Stomach (tissue), 19 donors: ENCODE measurements at places on chromosomes 3 and 15.

GRCh38 chr3:137180220-137180619, 222.4 kb downstream of the IL20RB start:
- DNase-seq, result no peak

DNA sequence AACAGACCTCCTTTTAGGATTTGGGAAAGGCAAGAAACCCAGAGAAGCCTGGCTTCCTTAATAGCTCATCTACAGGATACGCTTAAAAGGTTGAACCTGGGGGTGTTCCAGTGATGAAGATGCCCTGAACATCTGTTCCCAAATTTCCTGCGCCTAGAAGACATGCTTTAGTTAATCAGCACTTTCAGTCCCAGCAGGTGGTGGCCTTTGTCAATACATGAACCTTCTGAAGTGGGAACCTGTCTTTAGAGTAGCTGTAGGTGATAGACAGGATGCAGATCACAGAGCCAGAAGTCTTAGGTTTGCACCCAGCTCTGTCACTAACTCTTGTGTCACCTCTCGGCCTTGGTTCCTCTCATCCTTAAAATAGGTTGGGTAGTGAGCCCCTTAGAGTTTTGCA, 149.7 kb upstream of the SYNPR start:
- DNase-seq, result no peak

- DNase-seq, result peak; percentile 51
Measured at GRCh38 chr15:55774113-55774970, 31.4 kb upstream of the PRTG start.

- DNase-seq, result no peak
Measured at GRCh38 chr3:55801068-55801467, 314.0 kb upstream of the WNT5A start.

GRCh38 chr15:70308011-70308734, 210.5 kb upstream of the TLE3 start:
- DNase-seq, result no peak

GRCh38 chr3:159077860-159078259, 276.0 kb downstream of the MFSD1 start:
- no peak for DNase-seq

DNA sequence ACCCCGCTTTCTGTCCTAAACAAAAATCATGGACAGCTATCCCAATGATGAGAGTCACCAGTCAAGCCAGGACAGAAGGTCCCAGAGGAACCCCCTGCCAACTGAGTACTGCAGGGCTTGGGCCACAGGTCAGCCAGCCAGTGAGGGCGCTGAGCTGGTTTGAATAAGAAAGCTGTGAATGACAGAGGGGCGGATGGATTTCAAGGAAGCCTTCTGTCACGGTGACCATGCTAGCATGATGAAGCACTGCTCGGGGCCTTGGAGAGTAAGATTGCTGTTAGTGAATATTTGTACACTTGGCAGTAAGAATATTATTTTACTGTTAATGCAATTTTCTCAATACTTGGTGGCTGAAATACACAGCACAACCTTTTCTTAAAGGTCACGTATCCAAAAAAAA, 734.0 kb upstream of the NR2F2 start:
- peak; percentile 23 for DNase-seq

- no peak for DNase-seq
Measured at GRCh38 chr3:46902188-46902631, 24.7 kb downstream of the PTH1R start.

GRCh38 chr3:17025594-17026139, 140.9 kb downstream of the PLCL2 start:
- no peak for DNase-seq

DNA sequence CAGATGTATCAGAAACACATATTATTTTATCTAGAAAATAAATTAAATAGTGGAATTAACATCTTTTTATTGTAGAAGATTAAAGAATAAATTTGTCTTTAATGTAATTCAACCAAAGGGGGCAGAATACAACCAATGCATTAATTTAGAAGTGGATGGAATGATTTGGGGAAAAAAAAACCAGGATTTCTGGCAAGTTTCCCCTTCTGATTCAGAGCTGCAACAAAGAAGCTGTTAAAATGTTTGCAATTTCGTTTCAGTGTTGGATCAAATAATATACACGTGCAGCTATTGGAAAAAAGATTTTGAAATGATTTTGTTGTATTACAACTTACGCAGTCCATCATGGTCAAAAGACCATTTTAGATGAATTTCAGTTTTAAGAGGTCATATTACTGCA, 71.6 kb upstream of the ZNF280D start:
- no peak for DNase-seq
